ENCODE measurements at places on chromosomes 16 and 17.

GRCh38 chr17:80826955-80827645 lies 164.5 kb upstream of the CHMP6 start:
- no peak for DNase-seq

GRCh38 chr16:68644296-68644695 lies 814 bp upstream of the CDH3 start:
- DNase-seq: no peak

DNA sequence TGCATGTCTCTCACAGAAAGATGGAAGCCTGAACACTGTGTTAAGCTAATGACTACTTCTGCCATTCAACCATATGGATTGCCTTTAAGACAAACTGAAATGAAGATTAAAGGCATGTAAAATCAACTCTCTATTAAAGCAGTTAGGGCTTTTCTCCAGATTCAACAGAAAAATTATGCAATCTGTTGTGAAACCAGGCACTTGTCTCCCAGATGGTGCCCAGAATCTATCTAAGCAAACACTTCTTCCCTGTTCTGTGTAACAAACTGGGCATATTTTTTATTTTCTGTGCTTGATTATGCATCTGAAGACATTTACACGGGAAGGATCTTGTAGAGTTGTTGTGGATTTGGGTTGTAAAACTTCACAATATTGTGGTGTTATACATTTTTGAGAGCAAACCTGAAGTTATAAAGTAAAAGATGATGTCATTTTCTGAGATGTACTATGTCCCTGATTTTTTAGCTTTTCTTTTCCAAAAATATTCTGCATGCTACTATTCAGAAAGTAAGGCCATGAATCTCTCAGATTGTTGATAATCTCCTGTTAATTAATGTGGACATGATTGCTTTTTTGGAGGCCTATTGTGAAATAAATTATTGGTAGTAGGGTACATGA lies 1550.3 kb downstream of the CDH8 start:
- no peak for DNase-seq

DNA sequence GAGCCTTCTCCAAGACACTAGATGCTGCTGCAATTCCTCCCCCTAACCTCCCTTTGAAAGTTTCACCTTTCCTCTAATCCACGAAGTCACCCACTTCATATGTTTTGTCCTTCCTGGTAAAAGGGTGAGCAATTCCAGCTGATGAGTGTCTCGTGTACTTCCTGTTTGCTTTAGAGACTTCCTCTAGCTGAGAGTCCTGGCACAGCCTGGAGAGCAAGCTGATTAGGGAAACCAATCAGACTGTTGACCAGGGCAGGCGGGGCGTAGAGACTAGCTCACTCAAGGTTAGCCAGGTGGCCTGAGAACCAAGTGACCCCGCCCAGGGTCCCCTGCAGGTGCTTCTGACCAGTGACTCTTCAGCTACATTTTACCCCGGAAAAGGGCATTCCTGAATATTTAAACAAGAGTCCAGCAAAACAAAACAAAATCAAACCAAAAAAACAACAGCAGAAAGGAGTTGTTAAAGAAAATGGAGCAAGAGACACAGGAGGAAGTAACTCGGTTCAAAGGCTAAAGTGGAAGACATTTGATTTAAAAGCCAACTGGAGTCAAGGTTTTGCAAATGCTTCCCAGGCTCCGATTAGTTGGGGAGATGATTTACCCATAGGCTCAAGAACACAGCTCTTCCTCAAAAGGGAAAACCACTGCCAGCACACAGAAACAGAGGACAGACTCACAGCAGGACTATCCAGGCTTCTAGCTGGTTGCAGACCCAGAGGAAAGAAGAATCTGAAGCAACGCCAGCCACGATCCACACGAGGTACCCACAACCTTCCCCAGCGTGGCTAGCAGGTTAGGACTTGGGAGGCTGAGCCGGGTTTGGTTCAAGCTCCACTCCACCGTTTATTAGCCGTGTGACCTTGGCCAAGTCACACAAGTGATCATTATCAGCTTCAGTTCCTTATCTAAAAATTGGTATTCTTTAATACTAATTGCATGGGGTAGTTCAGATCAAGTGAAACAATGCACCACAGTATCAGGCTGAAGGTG lies 13.4 kb downstream of the HSPB9 start:
- no peak for DNase-seq

- DNase-seq: no peak
Observed at GRCh38 chr16:67198238-67198734, 645 bp upstream of the ELMO3 start.

- DNase-seq: no peak
Observed at GRCh38 chr16:84700446-84701300, 873 bp downstream of the USP10 start.

- no peak for DNase-seq
Observed at GRCh38 chr16:725463-726187, 618 bp downstream of the CCDC78 start.

DNA sequence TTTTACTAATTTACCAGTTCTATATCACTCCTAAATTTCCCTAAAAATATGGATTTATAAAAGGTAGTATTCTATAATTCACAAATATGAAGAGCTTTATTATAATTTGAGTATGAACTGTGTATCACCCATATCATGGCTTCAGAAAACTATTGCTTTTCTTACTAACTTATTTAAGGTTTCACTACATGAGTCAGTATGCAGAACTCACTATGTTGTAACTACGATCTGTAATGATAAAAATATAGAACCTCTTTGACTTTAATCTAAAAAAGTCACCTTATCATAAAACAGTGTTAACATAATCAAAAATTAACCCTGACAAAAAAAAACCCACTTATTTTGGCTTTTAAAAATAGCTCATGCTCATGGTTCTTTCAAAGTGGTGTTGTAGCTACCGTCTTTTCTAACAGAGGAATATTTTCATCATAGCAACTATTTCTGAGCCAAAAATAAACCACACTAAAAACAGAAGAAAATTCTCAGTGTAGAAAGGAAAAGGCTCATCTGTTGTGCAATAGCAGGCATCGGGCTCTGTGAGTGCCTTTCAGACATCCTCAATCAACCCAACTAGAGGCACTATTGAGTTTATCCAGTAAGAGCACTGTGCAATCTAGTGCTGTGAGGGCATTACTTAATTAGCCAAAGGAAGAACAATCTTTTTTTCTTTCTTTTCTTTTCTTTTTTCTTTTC lies 42.1 kb downstream of the ITGAM start:
- no peak for DNase-seq

DNA sequence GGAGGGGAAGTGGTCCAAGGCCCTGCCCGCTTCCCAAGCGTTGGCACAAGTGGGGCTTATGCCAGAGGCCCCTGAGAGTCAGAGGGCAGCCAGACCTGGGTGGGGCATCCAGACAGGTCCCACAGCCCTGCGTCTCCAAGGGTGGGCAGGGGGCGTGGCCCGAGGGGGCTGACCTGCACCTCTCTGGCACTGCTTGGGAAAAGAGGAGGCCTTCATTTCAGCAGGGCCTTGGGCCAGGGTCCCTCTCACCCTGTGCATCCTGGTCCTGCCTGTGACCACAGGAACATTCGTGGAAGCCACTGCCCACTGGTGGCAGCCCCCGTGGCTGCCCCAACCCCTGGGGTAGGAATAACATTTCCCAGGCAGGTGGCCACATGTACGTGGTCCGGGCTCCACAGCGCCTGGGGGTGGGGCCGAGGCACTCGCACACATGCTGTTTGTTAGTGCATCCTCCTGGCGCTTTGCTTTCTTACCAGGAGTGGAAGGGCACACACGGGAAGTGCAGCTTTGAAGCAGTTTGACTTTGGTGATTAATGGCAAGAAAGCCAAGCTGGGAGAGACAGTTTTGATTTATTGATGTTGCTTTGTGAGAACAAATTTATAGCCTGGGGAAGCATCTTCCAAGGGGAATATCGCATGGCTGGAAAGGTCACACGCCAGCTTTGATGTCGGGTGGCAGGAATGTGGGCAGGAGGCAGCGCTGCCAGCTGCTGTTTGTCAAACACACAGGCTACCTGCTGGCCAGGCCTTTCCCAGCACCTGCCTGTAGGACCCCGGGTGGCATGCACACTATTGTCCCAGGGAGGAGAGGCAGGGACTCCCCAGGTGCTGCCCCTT lies 4.3 kb downstream of the CENPX start:
- no peak for DNase-seq
